ENCODE measurements at places on chromosomes 11 and 22. TPM values are rescaled to one million over a fixed set of nuclear protein-coding genes. Genes with fewer than 3 reads are reported as not detected.

OR10A2 gene
- total RNA-seq, result not detected

GGTLC2 gene
- not detected for total RNA-seq

TEAD1 gene
- 103 TPM for total RNA-seq

CDC45 gene
- not detected for total RNA-seq

PSMC3 gene
- total RNA-seq, result 132 TPM

OR10D3 gene
- not detected for total RNA-seq

MN1 gene
- 6.4 TPM for total RNA-seq

ZDHHC13 gene
- 7.8 TPM for total RNA-seq

LRRC56 gene
- total RNA-seq, result 0.38 TPM

ASPHD2 gene
- total RNA-seq, result 0.32 TPM

SLC22A6 gene
- total RNA-seq, result not detected
